ENCODE measurements at places on chromosomes 2 and 18. TPM values are rescaled to one million over a fixed set of nuclear protein-coding genes. Genes with fewer than 3 reads are reported as not detected.

GRCh38 chr2:176652300-176653182 is 383.3 kb downstream of the MTX2 start:
- no peak overlapping the region for H3K27ac ChIP-seq
- H3K36me3 ChIP-seq = no peaks in the 10 kb centered on the region
- no peaks in the 10 kb centered on the region for H3K4me1 ChIP-seq
- no peak for DNase-seq
- peaks cover 22% of the 10 kb centered on the region for H3K27me3 ChIP-seq

DNA sequence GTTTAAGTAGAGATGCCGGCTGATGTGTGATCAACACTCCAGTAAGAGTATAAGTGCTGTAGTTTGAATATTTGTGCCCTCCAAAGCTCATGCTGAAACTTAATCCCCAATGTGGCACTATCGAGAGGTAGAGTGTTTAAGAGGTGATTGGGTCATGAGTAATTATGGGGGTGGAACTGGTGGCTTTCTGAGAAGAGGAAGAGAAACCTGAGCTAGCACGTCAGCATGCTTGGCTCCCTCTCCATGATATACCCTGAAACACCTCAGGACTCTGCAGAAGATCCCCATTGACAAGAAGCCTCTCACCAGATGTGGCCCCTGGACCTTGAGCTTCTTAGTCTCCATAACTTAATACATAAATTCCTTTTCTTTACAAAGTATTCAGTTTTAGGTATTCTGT is 584.8 kb downstream of the TSN start:
- no peaks in the 10 kb centered on the region for H3K36me3 ChIP-seq
- H3K4me1 ChIP-seq = no peaks in the 10 kb centered on the region
- H3K27ac ChIP-seq = no peak overlapping the region
- H3K4me3 ChIP-seq = no peak overlapping the region
- H3K27me3 ChIP-seq = no peaks in the 10 kb centered on the region
- no peak for DNase-seq

DNA sequence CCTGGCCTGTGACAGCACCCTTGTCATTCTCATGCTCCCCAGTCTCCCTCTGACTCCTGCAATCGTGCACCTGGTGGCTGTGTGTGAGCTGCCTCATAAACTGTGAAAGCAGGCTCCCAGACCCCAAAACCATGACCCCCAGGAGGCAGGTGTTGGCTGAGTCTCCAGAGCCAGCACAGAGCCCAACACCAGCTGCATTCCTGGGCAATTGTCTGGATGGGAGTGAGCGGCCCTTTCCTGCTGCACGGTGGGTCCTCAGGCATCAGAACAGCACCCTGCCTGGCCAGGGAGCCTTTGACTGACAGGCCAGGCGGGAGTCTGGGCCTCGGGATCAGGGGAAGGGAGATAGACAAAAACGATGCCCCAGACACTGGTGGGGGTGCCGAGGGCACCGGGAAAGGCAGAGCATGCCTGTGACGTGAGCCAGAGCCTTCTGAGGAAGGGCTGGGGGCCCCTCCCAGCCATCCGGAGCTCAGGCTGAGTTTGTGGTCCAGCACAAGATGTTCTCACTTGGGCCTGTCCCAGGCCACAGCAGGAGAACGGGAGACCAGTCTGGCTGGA is 135.1 kb upstream of the GPC1 start:
- H3K27ac ChIP-seq = no peak overlapping the region
- H3K27me3 ChIP-seq = peaks cover 4% of the 10 kb centered on the region
- H3K4me1 ChIP-seq = no peaks in the 10 kb centered on the region
- DNase-seq = peak; percentile 53

CYTIP gene
- 34.7 TPM for total RNA-seq

DNA sequence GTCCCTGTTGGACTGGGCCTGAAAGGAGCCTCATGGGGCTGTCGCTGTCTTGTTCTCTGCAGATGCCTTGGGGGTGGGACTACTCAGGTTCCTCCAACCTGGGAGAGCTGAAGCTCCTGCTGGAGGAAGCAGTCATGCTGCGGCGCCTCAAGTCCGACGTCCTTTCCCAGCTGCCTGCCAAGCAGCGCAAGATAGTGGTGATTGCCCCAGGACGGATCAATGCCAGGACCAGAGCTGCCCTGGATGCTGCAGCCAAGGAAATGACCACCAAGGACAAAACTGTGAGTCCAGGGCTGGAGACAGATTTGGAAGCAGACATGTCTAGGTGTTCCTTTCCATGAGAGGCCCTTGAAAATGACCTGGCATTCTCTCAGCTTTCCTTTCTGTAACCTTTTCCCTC is 38.5 kb downstream of the SMARCAL1 start:
- H3K4me1 ChIP-seq = no peaks in the 10 kb centered on the region
- no peak overlapping the region for H3K27ac ChIP-seq
- H3K4me3 ChIP-seq = no peak overlapping the region
- H3K27me3 ChIP-seq = no peaks in the 10 kb centered on the region
- peaks cover 98% of the 10 kb centered on the region for H3K36me3 ChIP-seq

DNA sequence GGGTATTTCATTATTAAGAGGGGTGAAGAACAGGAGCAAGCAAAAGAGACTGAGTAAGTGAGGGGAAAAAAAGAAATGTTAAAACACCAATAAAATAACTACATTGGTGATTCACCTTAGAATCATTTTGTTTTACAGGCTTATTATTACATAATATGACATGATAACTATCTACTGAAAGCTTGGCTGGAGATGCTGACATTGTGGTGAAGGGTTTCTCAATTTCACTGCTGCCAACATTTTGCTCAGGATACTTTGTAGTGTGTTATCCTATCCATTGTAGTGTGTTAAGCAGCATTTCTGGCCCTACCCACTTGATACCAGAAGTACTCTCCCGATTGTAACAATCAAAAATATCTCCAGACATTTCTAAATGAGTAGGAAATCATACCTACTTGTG is 1564.6 kb upstream of the NXPH2 start:
- H3K27ac ChIP-seq = no peak overlapping the region
- DNase-seq = no peak
- no peak overlapping the region for H3K4me3 ChIP-seq
- no peaks in the 10 kb centered on the region for H3K27me3 ChIP-seq
- H3K4me1 ChIP-seq = no peaks in the 10 kb centered on the region
- no peaks in the 10 kb centered on the region for H3K36me3 ChIP-seq

GRCh38 chr18:63844254-63844653 is 43.3 kb upstream of the SERPINB2 start:
- H3K27me3 ChIP-seq = no peaks in the 10 kb centered on the region
- no peak overlapping the region for H3K27ac ChIP-seq
- no peak overlapping the region for H3K4me3 ChIP-seq
- DNase-seq = no peak
- no peaks in the 10 kb centered on the region for H3K4me1 ChIP-seq
- H3K36me3 ChIP-seq = no peaks in the 10 kb centered on the region

CPLX4 gene
- total RNA-seq = not detected

DNA sequence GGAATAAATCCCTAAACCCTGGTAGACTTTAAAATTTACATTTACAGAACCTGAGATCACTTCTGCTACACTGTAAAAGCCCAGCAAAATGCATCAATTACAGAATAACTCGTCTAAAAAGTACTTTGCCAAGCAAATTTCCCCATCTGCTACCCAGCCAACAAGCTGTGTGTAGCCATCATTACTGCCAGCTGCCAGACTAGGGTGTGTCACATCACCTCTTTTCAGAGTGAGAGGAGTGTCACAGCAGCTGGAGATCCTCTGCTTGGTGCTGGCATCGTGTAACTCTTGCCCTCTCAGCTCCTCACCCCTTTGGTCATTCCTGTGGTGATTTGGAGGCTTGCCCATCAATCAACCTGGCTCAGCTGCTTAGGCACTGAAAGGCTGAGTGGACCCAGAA is 340.4 kb upstream of the MMADHC start:
- DNase-seq = no peak
- H3K4me1 ChIP-seq = no peaks in the 10 kb centered on the region
- H3K4me3 ChIP-seq = no peak overlapping the region
- H3K36me3 ChIP-seq = no peaks in the 10 kb centered on the region
- H3K27me3 ChIP-seq = no peaks in the 10 kb centered on the region
- H3K27ac ChIP-seq = no peak overlapping the region

Data from upper lobe of right lung (tissue), 1 donor.